ENCODE measurements at places on chromosomes 13 and 19.

DNA sequence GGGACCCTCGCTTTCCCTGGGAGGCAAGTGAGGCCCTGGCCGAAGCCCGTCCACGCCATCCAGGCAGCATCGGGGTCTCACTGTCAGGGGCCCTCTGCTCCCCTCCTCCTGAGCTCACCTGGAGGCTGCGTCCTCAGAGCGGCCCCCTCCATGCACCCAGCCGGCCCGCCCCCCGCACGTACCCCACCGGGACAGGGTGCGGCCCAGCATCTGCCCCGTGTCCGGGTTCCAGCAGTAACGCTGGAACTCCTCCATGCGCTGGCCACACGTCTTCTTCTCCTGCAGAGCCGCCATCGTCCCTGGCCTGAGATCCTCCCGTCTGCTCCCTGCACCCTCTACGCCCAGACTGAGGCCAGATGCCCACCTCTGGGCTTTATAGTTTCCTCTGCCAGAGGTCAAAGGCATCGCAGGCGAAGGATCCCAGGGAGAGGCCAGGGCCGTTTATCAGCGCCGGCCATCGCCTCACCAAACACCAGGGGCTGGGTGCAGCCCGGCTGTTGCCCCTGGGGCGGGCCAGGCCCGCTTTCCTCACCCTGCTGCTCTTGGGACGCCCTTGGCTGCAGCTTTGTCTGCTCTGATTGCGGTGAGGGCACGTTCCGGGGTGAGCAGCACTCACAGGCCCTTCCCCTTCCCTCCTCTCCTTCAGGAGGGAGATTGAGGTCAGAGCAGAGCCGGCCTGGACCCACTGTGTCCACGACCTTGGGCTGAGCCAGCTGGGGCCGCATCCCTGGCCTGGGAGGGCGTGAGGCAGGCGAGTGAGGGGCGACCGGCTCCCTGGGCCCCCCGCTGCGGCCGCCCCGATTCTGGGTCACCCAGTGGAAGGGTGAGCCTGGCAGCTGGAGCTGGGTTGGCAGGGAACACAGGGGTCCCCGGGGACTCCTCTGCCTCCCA lies at the start of gene ATP4B:
ATP4B (minus strand) TSS at position 348 of the 891 bp plus-strand sequence; CDS start at position 294, 54 bp downstream.
- DNase-seq, result no peak

DNA sequence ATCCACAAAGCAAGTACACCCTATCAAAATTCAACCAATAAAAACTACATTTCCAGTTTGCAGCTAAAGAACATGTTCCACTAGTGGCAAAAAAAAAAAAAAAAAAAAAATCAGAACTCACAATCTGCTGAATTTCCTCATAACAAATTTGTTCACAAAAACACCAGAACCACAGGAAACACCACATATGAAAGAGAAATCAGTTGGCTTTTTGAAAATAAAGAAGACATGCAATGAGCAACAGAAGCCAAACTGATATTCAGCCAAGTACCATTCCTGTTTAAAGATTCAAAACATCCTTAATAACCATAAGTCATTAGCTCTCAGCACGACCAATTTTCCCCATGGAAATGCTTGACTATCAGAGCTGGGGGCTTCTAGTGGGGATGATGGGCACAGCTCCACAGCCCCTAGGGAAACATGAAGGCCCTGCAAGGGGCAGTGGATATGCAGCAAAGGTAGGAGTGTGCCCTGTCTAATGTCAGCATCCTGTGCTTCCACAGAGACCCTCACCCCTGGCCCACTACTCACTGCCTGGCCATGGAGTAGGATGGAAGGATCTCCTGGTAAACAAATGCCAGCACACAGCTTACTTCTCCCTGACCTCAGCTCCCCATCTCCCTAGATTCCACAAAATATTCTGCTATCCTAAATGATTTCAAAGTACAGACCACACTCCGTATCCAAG lies 74.0 kb upstream of the DOCK9 start:
- DNase-seq, result no peak

GRCh38 chr19:6498294-6499036 lies 3.6 kb downstream of the TUBB4A start:
- DNase-seq, result no peak

DNA sequence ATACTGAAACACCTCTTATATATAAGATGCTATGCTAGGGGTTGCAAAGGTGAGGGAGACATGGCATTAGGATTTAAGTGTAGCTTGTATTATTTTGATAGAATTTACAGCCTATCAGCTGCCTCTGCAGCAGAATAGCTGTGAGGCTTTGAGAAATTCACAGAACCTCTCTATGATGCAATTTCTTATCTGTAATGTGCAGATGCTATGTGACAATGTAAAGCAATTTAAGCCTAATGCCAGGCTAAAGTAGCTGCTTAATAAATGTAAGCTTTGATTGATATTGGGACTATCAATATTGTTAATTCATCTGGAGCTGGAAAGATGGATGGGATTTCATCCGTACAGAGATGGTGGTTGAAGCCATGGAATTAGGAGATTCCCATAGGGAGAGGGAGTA lies 1.6 kb downstream of the ADGRE3 start:
- DNase-seq, result no peak

DNA sequence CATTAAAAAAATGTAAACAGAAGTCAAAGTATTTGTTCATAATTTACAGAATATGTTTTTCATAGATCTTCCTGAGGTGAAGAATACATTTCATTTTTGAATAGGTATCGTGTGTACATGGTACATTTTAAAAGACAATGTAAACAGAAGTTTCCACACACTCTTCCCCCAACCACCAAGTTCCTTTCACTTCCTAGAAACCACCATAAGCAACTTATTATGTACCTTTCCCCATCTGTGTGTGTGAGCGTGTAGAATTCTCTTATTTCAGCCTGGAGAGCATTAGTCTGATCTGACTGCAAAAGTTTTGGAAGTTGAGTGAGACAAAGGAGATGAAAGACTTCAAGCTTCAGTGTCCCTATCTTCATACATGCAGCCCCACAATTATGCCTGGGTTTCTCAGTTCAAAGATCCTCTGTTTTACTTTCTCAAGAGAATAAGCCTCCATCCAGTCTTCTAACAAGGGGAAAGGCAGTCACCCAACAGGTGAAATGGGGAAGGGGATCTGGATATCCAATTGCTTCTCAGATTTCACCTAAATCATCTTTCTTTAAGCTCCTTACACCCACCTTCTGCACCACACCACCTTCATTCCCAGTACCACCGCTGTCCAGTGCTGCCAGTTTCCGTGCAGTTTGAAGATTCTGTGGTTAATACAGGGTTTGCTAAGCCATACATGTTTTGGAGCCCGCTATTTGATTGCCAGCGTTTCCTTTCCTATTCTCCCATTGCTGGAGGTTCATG lies 2.1 kb downstream of the TEX30 start:
- no peak for DNase-seq

- no peak for DNase-seq
These were observed 11.3 kb downstream of the RGCC start for GRCh38 chr13:41468631-41469030.

GRCh38 chr19:32227561-32228165 lies 117.7 kb upstream of the ZNF507 start:
- DNase-seq, result no peak

DNA sequence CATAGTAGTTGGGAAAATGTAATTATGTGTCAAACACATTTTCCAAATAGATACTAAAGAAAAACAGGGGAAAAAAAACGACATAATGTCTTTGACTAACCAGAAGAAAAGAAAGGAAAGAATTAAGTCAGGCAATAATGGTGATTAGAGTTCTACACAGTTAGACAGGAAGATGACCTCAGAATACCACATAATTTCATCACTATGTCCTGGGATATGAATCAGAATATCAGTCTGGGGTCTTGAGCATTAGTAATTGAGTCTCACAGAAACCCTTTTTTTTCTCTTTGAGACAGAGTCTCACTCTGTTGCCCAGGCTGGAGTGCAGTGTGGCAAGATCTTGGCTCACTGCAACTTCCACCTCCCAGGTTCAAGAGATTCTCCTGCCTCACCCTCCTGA lies 503.4 kb downstream of the SLITRK1 start:
- no peak for DNase-seq

GRCh38 chr13:21541980-21542379 lies 62.0 kb downstream of the MICU2 start:
- DNase-seq, result no peak

- DNase-seq, result no peak
These were observed 607 bp downstream of the NFIC start for GRCh38 chr19:3366753-3367627.

GRCh38 chr13:97468331-97468730 lies 34.4 kb downstream of the RAP2A start:
- DNase-seq, result no peak

- DNase-seq, result no peak
These were observed 437.5 kb downstream of the FGF9 start for GRCh38 chr13:22108283-22108942.

GRCh38 chr13:75136151-75136550 lies 345.8 kb downstream of the TBC1D4 start:
- DNase-seq, result no peak

- no peak for DNase-seq
These were observed 823.9 kb upstream of the SLITRK1 start for GRCh38 chr13:84705982-84706710.

- no peak for DNase-seq
These were observed 432.3 kb downstream of the SLITRK6 start for GRCh38 chr13:85366759-85367417.

DNA sequence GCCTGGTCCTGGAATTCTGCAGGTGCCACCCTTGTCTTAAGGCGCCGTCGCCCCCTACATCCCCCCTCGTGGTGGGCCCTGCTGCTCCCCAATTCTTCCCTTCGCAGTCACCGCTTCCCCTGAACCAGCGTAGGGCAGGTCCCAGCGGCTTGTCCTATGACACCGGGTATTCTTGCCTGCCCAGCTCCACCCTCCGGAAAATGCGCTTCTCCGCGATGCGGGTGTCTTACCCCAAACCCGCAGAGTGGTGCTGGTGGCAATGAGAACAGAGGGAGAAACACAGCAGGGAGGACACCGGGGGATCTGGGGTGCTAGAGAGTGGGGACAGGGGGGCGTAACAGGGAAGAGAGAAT lies 9.0 kb downstream of the ZNF808 start:
- no peak for DNase-seq

- no peak for DNase-seq
These were observed 110.5 kb upstream of the SLITRK1 start for GRCh38 chr13:83992566-83993358.

GRCh38 chr13:19713186-19713965 lies 69.4 kb downstream of the PSPC1 start:
- no peak for DNase-seq

- no peak for DNase-seq
These were observed 34.3 kb downstream of the SERP2 start for GRCh38 chr13:44407891-44408290.

DNA sequence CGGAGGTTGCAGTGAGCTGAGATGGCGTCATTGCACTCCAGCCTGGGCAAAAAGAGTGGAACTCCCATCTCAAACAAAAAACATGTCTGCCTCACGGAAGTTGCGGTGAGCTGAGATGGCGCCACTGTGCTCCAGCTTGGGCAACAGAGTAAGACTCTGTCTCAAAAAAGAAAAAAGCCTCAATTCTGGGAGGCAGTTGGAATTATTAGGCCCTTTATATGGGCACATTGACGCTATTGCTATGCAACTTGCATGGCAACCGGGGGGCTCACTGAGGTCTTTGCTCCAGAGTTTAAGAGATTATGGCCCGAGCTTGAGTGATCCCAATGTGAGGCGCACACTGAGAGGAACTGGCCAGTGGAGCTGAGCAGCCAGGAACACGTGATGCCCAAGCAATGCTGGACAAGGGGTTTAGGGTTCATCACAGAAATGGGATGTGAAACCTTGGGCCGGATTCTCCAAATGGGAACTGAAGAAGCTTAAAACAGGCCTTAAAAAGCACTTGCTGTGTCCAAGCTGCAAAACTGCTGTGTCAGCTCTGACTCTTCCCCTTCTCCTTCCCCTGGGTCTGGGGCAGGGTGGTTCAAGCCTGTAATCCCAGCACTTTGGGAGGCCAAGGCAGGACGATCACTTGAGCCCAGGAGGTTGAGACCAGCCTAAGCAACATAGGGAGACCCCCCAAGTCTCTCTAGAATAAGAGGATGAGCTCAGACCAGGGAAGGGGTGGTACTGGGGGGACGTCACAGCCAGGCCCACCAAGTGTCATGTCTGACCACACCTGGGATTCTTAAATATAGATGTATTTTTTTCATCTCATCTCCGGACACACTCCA lies 2.5 kb downstream of the FTL start:
- DNase-seq, result no peak

DNA sequence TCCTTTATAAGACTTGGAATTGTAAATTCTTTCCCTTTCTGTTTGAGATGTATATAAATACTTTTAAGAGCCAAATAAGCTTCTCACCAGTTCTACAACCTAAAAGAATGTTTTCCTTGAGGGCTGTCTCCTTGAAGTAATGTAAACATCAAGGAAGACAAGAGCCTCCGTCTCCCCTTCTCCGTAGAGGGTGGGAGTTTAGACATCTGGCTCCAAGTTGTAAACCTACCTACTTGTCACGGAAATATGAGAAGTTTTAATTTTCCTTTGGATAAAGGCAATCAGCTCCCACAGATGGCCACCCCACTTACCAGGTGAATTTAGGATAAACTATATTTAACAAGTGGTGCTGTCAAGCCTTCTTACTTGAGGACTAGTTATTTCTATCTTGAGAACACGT lies 237.9 kb downstream of the NALCN start:
- no peak for DNase-seq

- no peak for DNase-seq
These were observed 117.3 kb downstream of the DLEU7 start for GRCh38 chr13:50726164-50726563.

DNA sequence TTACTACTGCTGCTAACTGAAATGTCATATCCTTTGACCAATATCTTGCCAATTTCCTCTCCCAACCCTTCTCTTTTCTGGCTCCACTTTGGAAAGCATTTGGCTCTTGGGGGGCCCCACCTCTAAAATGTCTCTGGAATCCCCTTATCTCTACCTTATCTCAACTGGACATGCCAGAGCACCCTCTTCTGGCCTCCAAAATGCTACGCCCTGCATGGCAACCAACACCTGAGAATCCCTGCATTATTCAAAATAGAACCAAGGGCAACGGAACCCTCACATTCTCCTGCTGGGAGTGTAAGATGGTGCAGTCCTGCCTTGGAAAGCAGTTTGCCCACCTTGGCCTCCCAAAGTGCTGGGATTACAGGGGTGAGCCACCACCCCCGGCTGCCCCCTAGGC lies 35.3 kb downstream of the CERS4 start:
- DNase-seq, result no peak

- DNase-seq, result peak; percentile 38
These were observed 330.8 kb downstream of the DLEU7 start for GRCh38 chr13:50512474-50513299.

GRCh38 chr19:6406401-6406800 lies 13.4 kb upstream of the GTF2F1 start:
- no peak for DNase-seq

DNA sequence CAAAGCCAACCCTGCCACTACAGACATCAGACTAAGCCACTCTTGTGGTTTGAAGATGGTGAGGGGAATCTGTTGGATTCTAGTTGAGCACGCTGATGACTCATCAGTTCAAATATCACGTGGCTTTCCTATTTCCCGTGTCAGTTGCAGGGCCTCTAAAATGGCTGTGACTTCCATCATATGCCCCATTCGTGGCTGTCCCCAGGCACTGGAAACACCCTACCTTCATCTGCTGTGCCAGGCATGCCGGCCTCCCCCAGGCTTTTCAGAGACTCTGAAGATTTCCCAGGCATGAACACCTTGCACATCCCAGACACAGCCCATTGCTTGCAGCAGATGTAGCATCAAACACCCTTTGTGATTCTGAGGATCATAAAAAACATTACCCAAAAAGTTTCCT lies 659.9 kb downstream of the UQCRFS1 start:
- DNase-seq, result no peak

Measured in HEK293T (cell line).